ENCODE measurements at places on chromosomes 3 and 15.

- no peak for DNase-seq
Observed at GRCh38 chr15:24075420-24076089, 388.4 kb upstream of the NDN start.

GRCh38 chr3:73622091-73622805 is 2.5 kb downstream of the PDZRN3 start:
- DNase-seq, result no peak

DNA sequence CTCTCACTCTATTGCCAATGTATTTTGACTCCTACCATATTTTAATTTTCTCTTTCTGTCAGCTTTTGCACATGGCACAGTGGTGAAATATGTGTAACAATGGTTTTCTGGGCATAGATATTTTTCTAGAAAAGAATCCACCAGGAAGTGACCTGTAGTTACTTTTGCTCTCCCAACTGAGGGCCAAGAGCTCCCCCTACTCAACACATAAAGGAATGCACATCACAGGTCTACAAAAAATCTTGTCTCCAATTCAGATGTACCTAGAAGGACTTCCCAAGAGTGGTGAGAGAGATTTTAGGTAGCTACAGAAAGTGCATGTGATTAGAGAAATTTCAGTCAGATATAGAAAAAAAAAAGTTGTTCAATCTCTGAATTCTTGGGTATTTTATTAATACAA is 15.6 kb downstream of the CPA3 start:
- no peak for DNase-seq

DNA sequence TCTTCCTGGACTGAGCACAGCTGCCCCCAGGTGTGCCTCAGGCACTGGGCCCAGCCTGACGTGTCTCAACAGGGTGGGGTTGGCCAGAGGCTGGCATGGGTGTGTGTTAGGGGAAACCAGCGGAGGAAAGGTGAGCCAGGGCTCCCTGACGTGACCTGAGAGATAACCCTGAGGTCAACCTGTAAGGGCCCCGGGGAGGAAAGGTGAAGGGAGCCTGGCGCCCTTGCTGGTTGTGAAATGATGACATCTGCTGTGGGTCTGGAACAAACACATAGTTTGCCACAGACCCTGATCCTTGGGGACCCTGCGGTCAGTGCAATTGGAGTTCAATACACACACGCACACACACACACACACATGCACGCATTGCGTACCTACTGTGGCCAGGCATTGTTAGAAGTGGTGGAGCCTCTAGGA is 100.2 kb upstream of the TLE3 start:
- DNase-seq, result no peak

- DNase-seq, result no peak
Observed at GRCh38 chr3:71056327-71056726, 527.2 kb downstream of the FOXP1 start.

- no peak for DNase-seq
Observed at GRCh38 chr3:95333826-95334225, 1271.0 kb downstream of the NSUN3 start.

DNA sequence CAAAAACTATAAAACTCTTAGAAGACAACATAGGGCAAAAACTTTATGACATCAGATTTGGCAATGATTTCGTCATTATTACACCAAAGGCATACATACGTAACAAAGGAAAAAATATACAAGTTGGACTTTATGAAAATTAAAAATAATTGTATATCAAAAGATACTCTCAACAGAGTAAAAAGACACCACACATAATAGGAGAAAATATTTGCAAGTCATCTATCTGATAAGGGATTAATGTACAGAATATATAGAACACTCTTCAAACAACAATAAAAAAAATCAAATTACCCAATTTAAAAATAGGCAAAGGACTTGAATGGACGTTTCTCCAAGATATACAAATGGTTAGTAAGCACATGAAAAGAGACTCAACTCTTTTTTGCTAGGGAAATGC is 77.5 kb downstream of the RPL39L start:
- DNase-seq, result no peak

DNA sequence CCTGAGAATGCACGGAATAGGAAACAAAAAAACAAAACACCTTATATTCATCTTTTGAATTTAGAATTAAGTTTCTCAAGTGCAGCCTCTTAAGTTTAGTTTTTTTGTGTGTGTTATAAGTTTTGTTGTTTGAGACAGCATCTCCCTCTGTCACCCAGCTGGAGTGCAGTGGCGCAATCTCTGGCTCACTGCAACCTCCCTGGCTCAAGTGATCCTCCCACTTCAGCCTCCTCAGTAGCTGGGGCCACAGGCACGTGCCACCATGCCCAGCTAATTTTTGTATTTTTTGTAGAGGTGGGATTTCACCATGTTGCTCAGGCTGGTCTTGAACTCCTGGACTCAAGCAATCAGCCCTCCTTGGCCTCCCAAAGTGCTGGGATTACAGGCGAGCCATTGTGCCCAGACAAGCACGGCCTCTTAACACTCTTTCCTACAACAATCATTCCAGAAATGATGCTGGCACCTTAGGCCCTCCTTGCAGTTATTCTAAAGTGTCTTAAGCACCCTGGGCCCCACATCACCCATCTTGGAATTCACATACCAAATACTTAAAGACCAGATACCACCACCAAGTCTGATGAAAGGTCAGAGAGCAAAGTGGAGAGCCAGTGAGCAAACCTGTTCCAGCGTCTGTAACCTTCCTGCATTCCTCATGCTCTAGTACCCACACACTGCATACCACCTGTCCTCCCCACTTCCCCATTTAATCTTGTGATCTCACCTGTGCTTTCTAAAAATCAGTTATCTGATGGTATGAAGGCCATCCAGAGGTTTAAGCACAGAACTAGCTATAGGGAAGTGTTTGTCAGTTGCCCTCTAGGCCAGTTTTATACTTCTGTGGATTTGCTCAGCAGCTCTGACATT is 6.9 kb upstream of the SPG11 start:
- DNase-seq, result no peak

Data from CD14-positive monocyte (primary cell).